ENCODE measurements at places on chromosomes 6 and 20. TPM values are rescaled to one million over a fixed set of nuclear protein-coding genes. Genes with fewer than 3 reads are reported as not detected.

MAFB gene
- 1.5 TPM for total RNA-seq

GSTA2 gene
- not detected for total RNA-seq

TBX18 gene
- total RNA-seq: 0.21 TPM

FRS3 gene
- 0.72 TPM for total RNA-seq

LHFPL5 gene
- not detected for total RNA-seq

SNX14 gene
- 112 TPM for total RNA-seq

FABP7 gene
- total RNA-seq: not detected

ADTRP gene
- 12.8 TPM for total RNA-seq

TREM1 gene
- 0.72 TPM for total RNA-seq

CST3 gene
- total RNA-seq: 209 TPM

TSPO2 gene
- not detected for total RNA-seq

BEND6 gene
- total RNA-seq: 1.2 TPM

CGA gene
- not detected for total RNA-seq

GNMT gene
- not detected for total RNA-seq

Data from tracheal epithelial cell (primary cell).